DMS153 (cell line): ENCODE measurements at places on chromosomes 1 and 21.

- DNase-seq, result no peak
Measured at GRCh38 chr1:213409971-213410370, 358.9 kb downstream of the RPS6KC1 start.

DNA sequence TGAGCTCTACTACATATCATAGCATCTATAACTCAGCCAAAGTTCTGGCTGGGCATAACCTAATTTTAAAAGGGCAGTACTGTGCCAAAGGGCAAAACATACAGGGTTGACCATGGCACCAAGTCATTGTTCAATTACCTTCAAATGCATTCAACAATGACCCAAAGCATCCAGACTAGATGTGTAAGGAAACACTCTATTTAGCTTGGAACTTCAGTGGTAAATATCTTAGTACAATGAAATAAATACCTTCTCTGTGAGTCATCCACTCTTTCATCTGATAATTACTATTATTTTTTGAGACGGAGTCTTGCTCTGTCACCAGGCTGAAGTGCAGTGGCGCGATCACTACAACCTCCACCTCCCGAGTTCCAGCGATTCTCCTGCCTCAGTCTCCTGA, 70.0 kb downstream of the NVL start:
- no peak for DNase-seq

GRCh38 chr21:31647650-31648049, 11.8 kb upstream of the SOD1 start:
- no peak for DNase-seq

- no peak for DNase-seq
Measured at GRCh38 chr21:40766381-40766780, 80.6 kb downstream of the DSCAM start.

DNA sequence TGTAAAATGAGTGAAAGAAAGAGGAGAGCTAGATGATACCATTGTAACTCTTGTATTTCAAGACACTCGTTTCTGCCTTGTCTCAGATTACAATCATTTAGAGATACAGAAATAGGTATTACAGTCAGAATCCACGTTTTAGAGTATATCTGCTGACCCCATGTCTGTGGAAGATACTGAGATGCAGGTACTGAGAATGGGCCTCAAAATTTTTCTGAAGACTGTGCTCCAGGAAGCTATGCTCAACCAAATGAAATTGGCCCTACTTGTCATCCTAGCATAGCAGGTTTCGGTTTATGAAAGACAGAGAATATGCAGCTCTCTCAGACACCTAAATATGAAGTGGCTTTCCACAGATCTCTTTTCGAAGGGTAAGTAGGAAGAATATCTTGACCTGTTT, 6.0 kb upstream of the WARS2 start:
- no peak for DNase-seq

- DNase-seq, result no peak
Measured at GRCh38 chr21:35565204-35565611, 495.1 kb downstream of the SETD4 start.

GRCh38 chr21:46325073-46325912, 1.3 kb downstream of the PCNT start:
- peak; percentile 33 for DNase-seq

DNA sequence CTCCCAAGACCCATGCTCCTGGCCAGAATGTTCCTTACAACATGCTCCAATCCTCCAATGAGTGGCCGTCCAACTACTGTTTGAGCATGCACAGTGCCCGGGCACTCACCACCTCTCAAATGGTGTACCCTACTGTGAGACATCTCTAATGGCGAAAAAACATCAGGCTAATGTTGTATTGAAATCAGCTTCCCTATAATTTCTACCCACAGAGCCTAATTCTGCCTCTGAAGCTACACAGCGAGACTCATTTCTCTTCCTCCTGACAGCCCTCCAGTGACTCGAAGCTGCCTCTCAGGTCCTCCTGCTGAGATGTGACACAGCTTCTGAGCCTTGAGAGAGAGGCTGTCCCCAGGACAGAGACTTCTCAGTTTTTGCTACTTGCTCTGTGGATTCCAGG, 130.7 kb downstream of the FAM78B start:
- no peak for DNase-seq

DNA sequence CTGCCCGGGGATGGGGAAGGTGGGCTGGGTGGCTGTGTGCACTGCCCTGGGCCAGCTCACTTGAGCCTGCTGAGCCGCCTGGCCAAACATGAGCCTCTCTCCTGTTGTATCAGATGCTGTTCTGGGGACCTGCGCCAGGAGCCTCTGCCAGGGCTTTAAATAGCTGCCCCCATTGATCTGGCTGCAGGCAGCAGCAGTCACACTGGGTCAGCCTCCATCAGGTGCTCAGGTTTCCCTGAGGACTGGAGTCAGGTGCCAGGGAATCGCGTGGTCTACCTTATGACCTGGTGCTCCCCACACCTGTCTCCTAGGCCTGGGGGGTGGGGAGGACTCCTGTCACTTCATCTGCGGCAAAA, 700 bp upstream of the CCDC28B start:
- DNase-seq, result peak; percentile 38

GRCh38 chr1:28139025-28139712, 37.3 kb downstream of the PTAFR start:
- DNase-seq, result no peak

DNA sequence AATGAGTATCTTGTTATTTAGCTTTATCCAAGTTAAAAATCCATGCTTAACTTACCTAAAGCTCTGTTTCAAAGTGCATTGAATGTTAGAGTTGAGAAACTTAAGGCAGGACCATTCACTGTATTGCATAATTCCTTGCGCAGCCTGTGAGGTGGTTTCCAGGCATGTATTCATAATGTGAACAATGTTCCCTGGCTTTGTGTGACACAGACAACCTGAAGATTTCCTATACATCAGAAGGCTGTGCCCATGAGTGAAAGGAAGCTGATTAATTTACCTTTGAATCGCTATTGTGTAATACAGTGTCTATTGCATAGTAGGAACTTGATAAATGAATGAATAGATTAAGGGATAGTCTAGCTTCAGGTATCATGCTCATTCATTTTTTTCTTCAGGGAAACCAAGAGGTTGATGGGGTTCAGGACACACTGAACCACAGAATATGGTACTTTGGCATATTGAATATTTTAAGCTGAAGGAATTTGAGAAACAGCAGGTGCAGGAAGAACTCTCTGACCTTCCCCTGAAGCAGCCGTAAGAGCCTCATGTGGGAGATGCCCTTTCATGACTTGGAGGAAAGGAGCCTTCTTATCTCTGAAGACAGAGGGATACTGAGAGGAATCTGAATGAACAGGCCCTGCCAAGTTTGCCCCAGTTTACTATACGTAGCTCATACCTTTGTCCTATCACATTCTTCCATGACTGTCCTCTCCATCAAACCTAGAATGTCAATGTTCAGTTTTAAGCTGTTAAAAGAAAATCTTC, 88.6 kb upstream of the GNG12 start:
- DNase-seq, result no peak

DNA sequence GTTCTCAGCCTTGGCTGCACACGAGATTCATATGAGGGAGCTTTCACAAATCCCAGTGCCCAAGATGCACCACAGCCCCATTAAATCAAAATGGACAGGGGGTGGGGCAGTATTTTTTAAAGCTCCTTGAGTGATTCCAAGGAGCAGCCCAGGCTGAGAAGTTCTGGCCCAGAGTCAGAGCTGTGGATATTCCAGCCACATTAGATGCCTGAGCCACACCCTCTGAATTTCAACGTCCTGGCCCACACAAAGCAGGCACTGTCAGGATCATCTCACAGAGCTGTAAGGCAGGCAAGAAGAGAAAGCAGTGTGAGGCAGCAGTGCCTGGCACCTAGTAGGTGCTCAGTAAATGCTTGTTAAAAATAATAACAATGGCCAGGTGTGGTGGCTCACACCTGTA, 37.4 kb downstream of the PAX7 start:
- DNase-seq, result no peak

- peak; percentile 92 for DNase-seq
Measured at GRCh38 chr1:201374364-201374763, 3.1 kb downstream of the TNNT2 start.

DNA sequence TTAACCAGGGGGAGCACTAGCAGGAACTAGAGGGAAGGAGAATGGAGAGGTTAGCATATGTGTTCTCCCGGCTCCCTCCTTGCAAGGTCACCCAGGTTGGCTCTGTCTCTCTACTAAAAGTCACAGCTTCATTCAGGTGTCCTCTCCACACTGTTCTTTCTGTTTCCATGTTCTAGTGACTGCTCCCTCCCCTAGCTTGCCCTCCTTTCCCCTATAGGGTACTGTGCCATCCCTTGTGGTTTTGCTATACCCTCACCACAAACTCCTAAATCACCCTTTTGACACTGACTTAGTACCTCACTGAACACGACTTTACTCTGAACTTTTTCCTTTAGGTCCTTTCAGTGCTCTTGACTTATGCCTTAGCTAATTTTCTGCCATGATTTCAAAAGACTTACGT, 389.3 kb downstream of the ST6GALNAC3 start:
- no peak for DNase-seq

GRCh38 chr1:158179301-158180041, 1.2 kb upstream of the CD1D start:
- no peak for DNase-seq

DNA sequence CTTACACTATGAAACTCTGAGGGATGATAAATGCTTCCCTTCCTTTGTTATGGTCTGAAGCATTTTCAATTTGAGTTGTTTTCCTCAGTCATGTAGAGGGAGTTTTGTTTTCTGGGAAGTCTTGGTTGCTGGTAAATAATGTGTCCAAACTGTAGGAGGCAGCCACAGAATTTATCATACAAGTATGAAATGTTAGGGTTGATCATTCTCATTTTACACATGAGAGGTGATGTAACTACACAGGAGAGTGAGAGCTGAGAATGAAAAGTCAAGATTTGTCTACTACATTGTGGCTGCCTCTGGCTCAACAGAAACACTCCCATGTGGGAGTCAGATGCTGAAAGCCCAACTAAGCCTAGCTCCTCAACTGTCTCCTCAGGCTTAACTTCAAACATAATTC, 182.5 kb upstream of the SGIP1 start:
- no peak for DNase-seq

DNA sequence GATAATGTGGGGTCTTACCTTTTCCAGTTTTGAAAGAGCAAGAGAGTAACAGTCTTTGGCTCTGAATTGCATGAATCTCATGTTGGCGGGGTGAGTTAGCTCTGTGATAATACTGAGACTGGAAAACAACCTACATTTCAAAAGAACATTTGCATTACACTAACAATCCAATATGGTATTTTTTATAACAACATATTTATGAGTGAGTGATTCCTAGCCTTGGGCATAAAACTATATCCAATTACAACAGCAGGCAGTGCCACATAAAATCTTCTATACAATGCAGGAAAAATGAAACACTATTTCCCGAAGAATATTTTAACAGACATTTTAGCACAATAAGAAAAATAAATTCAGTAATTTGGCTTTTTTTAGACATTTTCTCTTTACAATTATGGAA, 303.0 kb downstream of the KCNT2 start:
- no peak for DNase-seq

- peak; percentile 73 for DNase-seq
Measured at GRCh38 chr1:36516372-36517010, 33.8 kb upstream of the CSF3R start.
